Peyer's patch (tissue), 4 donors: ENCODE measurements at places on chromosomes 5 and 9.

DNA sequence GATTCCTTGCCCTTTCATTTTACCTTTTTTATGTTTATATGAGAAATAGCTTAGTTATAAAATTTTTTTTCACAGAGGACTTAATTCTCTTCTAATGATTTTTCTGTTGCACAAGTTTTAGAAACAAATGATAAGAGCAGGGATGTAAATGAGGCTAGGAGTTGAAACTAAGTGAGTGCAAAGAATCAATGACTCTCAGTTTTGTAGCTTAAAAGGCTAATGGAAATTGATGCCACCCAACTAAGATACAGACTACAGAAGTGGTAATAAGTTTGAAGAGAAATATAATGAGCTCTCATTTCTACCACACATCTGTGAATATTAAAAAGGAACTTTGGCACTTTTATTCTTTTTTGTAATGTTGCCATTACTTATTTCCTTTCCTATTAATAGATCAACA, 105.1 kb downstream of the LURAP1L start:
- DNase-seq = no peak

DNA sequence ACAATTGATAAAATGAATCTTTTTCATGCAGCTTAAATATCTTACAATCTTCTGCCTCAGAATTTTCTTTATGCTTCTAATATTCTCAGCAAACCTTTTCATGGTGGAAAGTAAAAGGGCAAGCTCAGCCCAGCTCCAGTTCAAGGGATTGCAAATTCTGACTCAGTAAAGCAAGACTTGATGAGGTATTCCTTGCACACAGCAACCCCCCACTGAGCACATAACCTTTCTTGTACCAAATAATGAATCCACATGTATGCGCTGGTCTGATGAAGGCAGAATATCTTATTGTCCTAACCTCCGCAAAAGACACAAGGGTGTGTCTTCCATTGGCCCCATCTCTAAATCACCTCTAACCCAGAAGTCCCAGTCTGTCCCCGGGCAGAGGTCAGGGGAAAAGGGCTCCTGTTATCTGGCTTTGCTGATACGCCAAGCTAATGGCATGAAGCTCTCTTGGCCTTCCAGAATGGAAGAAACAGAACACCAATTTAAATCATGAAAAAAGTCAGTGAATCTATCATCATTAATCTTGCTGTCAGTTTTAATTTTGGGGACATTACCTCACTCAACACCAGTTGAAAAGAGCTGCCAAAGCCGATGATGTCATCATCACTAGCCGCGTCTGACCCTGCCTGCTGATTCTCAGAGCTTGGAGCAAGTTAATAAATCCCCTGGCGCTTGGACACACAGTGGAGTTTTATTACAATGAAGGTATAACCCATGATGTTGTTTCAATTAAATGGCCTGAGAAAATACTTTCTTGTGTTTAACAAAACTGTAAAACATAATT, 592.5 kb upstream of the CLINT1 start:
- DNase-seq = no peak

DNA sequence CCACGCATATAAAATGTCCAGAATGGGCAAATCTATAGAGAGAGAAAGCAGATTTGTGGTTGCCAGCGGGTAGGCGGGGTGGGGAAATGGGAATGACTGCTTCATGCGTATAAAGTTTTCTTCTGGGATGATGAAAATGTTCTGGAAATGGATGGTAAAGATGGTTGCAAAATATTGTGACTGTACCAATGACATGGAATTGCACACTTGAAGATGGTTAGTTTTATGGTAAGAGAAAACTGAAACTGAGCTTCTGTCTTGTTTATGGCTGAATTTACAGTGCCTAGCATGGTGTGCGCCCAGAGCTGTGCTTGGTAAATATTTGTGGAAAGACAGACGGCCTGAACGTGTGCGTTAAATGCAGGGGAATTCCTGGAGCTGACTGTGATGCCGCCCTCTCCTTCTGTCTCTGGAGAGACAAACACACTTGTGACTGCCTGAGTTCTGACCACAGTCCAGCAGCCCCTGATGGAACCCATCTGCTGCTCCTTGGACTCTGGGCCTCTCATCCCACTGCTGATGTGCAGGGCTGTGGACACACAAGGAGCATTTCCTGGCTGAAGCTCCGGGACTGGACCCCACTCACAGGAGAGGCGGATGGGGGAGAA, 8.6 kb upstream of the PTGES start:
- DNase-seq = peak; percentile 63

GRCh38 chr5:52796516-52797103, 8.9 kb downstream of the ITGA1 start:
- DNase-seq = no peak

GRCh38 chr5:170617533-170618490, 114.0 kb downstream of the KCNIP1 start:
- DNase-seq = no peak

DNA sequence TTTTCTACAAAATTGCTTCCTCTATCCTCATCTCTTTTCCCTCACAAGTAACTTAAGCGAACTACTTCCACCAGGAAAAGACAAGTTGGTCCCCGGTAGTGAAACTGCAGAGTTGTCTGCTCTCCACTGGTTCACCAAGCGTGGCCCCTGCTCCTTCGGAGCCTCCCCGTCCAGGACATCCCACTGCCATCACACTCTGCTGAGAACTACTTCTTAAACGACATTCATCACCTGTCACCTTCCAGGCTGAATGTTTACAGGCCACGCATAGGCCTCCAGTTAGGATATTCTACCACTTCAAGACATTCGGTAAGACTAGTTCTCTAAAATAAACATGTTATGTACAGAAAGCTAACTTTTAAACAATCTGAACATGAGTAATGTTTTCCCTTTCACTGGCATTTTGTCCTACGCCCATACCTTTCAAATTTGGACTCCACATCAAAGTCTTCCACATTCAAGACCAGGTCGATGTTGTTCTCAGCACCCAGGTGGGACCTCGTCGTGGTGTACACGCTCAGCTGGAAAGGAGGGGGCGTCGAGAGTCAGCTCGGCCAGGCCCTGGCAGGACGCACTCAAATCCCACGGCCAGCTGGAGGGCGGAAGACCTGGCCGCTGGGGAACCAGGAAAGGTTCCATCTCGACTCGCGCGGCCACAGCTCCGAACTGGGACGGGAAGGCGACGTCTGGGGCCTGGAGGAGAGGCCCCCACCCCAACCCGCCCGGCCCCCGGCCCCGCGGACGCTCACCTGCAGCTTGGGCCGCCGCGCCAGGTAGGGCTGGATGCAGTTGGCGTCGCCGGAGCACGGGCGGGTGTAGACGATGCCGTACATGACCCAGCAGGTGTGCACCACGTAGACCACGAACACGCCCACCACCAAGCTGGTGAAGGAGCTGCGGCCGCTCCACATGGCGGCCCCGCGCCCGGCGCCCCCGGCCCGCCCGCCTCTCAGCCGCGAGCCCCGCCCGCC, 683 bp downstream of the CLPTM1L start:
- DNase-seq = peak; percentile 60

GRCh38 chr5:33753704-33754103, 138.1 kb downstream of the ADAMTS12 start:
- DNase-seq = no peak

DNA sequence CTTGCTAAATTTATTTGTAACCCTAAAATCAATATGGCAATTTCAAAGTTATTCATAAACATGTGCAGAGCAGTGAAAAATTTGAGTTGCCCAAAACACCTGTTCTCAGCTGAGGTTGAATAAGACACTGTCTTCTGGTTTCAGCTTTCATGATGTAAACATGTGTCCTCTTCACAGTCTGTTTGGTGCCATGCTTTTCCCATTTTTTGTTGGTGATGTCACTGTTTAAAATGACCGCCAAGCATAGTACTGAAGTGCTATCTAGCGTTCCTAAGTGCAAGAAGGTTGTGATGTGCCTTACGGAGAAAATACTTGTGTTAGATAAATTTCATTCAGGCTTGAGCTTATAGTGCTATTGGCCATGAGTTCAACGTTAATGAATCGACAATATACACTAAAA, 580.8 kb downstream of the ACTL7B start:
- no peak for DNase-seq

DNA sequence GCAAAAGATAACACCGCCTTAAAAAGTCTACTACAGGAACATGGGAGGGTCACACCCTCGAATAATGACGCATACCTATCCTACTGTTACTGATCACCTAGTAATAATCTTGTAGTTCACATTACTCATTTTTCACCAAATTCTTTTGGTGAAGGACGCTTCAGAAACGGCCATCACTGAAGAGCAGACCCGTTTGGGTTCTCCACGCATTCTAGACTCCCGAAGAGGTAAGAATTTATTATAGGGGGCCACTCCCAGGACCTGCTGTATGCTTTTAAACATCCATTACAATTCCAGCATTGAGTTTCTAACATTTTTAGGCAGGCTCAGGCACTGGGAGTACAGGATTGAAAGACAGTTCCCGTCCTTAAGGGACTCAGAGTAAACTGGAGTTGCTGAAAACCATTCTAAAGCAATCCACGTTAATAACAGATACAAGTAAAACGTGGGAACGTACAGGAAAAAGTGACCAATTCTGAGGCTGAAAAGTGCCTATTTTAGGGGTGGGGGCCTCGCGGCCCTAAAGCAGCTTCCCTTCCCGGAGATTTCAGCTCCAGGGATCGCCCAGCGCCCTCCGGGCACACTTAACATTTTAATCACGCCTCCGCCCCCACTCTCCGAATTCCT, at the start of gene FER:
FER (plus strand) TSS at position 124 of the 627 bp plus-strand sequence. CDS start 50,286 bp downstream, outside the sequence.
- no peak for DNase-seq

DNA sequence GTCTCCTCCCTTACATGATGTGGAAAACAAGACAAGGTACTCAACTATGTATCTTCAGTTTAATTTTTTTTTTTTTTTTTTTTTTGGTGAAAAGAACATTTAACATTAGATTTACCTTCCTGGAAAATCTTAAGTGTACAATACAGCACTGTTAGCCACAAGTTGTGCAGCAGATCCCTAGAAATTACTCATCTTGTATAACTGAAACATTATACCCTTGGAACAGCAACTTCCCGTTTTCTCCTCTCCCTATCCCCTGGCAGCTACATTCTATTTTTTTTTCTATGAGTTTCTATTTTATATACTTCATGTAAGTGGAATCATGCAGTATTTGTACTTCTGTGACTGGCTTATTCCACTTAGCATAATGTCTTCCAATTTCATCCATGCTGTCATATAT, 421.9 kb upstream of the FTMT start:
- DNase-seq = no peak

DNA sequence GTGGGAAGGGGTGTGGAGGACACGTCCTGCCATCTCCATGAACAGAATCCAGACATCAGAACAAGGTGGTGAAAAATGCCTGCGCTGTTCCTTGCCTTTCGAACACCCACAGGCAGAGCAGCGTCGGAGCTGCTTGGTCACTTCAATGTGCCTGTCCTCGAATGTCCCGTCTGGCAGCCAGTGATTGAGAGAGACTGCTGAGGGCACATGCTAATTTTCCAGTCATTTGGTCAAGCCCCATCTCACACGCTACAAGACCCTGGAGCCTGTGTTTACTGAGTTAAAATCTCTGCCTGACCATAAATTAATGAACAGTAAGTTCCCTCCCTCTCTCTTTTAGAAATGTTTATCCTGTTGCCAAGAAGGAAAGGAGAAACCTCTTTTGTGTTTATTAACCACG, 149.3 kb downstream of the NTRK2 start:
- DNase-seq = no peak

DNA sequence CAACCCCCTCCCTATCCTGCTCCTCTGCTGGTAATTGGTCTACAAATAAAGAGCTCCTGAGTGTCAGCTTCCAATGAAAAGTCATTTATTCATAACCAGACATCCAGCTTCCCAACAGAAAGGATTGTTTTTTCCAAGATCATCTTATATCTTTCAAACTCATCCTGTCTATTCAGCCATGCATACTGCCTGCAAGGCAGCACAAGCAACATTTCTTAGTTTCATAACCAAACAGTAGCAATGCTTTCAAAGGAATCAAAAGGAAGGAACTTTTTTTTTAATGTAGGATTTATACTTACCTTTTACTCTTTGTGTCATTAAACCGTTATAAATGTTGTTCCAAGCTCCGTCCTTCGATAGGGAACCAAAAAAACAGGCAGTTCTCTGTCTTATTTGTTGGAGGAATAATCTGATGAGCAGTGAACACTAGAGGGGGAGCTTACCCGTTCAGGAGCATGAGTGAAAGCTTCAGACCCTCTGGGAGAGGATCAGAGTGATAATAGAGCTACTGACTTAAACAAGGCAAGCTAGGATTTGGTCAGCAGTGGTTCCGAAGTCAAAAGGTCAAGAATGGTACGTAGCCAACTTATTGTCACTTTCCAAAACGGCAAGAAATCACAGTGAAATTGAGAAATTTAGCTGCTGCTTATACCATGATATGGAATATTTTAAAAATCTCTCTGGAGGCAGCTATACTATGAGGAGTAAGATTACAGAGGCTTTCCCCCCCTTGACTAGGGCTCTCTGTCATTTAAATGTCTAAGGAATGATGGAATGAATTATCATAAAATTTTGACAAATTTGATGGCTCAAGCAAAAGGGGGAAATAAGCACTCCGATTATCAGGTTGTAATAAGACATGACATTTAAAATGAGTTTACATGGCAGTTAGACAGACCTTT, 892.9 kb downstream of the NR2F1-AS1 start:
- DNase-seq = no peak

DNA sequence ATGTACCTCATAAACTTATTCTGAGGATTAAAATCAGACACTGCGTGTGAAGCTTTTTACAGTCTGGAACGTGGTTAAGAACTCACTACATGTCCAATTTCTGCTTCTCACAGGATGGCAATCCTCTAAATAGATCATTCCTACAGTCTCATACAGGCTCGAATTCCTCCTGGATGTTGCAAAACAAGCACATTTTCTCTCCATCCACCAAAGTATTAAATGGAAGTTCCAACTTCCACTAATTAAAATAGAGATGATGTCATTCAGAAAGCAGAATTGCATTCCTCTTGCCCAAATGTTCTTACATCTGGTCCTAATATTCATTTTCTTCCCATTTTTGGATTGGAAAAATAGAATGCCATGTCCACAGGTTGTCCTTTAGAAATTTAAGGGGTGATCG, 145.5 kb upstream of the PCA3 start:
- no peak for DNase-seq

DNA sequence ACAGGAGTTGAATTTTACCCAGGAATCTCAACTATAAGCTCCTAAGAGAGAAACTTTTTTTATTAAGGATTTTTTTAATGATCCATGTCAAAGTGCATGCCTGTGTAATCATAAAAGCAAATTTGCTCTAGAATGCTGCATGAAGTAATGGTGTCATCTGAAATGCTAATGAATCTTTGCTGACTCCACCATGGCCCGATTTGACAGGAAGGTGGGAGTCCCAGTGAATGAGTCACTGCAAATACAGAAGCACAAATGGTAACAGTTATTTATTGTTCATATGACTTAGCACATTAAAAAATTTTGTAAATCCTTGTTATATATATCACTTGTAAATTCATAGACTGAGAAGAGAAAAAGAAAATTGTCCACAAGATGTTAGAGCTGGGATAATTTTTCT, 341.3 kb downstream of the RASEF start:
- DNase-seq = no peak

- no peak for DNase-seq
Observed at GRCh38 chr5:154620411-154620810, 134.8 kb upstream of the LARP1 start.

DNA sequence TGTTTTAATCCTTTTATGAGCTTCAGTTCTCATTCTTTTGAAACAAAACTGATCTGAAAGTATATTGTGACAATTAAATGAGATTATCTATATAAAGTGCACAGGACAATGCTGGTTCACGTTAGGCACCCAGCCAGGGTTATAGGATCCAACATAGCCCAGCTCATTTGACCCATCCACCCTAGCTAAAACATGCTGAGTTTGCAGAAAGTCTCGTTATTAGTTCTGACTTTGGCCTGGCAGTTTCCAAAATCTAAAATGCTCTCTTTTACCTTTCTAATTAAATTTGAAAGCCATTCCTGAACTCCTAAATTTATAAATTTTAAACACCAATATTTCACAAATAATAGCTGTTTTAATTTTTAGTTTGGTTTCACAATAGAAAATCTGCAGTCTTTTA, 131.9 kb upstream of the PTPRD start:
- DNase-seq = no peak
